ENCODE measurements at places on chromosomes 1 and 21.

GRCh38 chr1:37096523-37096922 is 62.2 kb upstream of the GRIK3 start:
- DNase-seq: no peak

DNA sequence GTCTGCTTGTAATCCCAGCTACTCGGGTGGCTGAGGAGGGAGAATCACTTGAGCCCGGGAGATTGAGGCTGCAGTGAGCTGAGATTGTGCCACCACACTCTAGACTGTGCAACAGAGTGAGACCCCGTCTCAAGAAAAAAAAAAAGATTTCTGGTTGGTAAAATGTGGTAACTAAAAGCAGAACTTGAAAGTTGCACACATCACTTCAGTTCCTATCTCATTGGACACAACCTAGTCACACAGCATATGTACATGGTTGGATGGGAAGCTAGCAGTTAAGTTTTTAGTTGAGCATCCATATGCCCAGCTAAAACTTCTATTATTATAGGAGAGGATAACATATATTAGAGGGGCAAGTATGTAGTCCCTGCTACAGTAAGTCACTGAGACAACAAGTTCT is 22.1 kb downstream of the BCAS2 start:
- no peak for DNase-seq

- DNase-seq: no peak
These were observed 16.8 kb upstream of the DLGAP3 start for GRCh38 chr1:34946211-34946610.

DNA sequence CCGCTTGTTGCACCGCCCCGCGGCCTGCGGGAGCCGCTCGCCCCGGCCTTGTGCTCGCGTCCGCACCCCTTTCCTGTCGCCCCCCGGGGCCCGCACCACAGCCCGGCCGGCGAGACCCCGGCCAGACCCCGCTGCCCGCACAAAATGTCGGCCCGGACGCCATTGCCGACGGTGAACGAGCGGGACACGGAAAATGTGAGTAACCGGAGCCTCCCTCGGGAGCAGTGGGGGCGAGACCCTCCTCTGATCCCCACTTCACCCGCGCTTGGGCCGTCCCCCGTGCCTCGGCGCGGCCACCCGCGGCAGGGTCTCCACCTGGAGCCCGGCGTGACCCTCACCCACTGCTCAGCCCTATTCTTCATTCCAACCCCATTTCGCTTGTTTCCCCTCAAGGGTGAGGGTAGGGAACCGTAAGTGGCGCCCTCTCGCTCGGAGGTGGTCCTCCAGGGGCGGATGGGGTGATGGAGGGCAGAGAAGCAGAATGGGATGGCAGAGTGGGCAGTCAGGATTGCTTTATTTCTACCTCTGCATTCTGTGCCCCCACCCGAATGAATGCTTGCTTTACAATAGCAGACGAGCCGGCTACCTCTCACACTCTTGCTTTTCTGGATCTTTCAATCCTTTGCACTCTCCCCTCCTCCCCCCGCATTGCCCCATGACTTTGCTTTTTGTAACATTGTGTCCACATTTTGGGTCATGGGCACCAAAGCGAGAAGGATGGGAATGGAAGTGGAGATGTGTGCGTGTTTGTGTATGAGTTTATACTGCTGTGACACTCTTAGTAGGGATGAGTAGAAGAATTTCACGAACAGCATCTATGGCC is 954 bp downstream of the MARK1 start:
- DNase-seq: no peak

DNA sequence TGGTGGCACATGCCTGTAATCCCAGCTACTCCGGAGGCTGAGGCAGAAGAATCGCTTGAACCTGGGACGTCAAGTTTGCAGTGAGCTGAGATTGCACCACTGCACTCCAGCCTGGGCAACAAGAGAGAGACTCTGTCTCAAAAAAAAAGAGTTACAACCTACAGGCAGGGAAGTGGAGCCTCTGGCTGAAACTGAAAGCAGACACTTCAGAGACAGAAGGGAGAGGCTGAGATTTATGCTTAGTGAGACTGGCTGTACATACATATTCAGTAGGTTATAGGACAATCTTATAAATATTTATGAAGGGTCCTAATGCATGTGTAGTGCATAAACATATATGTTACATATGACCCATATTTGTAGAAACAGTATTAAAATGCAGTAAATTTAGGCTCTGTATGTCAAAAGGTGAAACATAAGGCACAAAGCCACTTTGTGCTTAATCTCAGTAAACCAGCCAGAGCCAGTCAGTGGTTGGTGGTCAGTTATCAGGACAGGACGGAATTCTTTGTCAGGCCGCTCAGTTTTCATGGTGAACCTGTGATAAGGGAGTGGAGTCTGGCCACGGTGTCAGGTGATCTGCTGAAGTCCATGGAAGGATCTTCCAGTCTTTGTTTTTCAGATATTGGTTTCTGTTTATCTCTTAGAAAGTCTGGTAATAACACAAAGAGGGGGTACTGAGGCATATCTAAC is 13.7 kb downstream of the RHEX start:
- no peak for DNase-seq

GRCh38 chr1:158685085-158685484 is 1.4 kb downstream of the SPTA1 start:
- no peak for DNase-seq

DNA sequence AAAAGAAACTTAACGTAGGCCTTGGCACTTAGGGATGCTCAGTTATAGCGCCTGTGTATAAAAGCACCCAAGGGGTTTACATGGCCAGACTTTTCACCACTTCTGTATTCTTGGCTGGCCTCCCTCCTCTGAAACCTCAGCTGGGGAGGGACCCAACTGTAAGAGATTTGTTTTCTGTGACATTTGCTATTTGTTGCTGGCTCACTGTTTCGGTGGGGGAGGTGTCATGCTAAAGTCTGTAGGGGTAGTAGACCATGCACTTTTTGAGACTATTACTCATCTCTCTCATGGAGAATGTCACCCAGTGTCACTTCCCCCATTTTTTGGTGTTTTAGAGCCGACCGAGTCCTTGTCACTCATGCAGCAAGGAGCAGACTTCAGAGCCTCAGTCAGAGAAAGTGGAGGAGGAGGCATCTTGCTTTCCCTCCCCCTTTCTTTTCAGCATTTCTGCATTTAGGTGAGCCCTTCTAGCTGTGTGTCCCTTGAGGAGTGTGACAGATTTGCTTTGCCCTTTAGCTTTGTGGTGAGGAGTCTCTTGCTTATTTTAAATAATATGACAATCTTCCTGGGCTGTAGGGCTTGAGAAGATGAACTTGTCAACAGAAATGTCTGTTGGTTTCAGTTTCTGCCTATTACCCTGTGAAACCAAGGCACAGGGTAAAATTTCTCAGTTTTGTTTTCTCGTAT is 160.1 kb downstream of the FASLG start:
- no peak for DNase-seq

DNA sequence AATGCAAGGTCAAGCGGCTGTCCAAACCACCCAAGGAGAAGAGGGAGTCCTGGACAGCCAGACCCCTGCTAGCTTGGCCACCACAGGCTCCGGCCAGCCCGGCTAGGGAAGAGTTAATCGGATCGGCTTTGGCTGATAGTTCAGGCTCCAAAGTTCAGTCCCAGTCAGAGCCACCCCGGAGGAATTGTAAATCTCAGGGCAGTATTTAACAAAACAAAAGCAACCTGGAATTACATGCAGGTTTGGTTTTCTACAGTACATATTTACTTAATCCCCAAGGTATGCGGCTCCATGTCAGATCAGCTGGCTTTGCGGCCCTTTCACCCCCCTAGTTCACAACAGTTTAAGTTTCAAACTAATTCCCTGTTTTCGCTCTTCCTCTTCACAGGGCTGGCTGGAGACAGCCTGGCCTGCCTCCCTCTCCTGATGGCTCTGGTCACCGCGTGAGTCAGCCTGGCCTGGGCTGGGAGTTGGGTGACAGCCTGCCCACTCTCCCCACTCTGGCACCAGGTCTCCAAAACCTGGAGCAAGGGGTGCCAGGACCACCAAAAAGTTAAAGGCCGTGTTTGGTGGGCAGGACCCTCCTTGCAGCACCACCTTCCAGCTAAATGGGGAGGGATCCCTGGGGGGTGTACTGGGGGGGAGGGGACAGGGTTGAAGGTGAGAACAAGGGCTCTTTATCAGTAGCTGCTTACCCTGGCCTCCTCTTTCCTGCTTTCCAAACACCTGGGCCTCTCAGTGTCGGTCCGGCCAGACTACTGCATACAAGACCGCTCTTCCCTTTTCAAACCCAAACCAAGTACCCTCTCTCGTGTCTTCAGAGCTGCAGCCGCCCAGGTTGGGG is 1.9 kb downstream of the DHRS3 start:
- no peak for DNase-seq

- no peak for DNase-seq
These were observed 3.0 kb upstream of the TSPAN1 start for GRCh38 chr1:46171871-46172270.

GRCh38 chr1:188228623-188229022 is 1399.9 kb downstream of the PLA2G4A start:
- DNase-seq: no peak

- no peak for DNase-seq
These were observed 120.7 kb downstream of the CRB1 start for GRCh38 chr1:197388801-197389200.

- DNase-seq: no peak
These were observed 12.7 kb upstream of the S100A8 start for GRCh38 chr1:153403421-153404085.

DNA sequence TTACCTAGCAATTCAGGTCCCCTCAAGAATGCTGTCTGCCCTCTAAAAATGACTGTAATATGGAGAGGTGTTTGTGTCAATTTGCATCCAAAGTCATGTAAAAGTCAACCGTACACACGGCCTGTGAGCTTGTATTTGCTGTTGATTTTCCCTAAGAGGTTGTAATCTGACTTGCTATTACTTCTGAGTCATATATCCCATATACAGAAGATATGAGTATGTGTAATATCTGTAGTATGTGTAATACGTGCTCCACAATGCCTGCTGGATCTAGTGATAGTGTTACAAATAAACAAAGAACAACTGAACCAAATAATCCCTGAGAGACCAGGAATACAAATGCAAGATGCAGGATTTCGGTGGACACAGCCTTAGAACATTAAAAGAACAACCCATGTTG is 1.4 kb upstream of the KCNJ6 start:
- DNase-seq: no peak

- DNase-seq: no peak
These were observed 3.1 kb downstream of the LAMB3 start for GRCh38 chr1:209648931-209649776.

- DNase-seq: no peak
These were observed 37.3 kb downstream of the CAMK2N1 start for GRCh38 chr1:20448671-20449071.

DNA sequence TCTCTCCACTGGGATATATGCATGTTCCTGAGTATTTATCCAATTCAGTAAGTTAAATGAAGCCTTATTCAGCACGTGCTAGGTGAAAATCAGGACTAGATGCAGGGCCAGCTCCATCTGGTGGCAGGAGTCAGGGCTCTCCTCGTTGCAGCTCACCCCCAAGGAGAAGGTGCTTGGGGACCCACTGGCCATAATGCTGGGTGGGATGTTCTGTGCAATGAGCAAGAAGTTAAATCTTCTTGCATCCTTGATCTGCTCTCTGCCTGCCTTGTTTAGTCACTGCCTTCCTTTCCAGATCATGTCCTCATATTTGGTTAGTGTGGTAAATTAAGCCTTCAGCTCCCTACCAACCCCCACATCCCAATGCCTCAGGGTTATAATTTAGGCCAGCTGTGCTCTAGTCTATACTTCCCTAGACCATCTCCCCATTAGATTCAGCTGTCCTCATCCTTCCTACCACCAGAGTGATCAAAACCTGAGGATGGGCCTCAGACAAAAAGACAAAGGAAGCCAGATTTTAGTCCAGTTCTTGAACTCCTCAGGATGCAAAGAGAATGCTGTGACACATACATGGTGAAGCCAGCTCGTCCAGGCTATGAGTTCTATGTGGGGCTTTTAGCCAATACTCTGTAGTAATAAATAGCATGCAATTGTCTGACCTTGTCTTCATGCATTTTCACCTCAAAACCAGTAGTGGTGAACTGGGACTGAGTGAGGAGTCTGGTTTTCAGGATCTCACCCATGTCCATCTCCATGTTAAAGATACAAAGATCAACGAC is 55.9 kb downstream of the SEC16B start:
- DNase-seq: no peak

- no peak for DNase-seq
These were observed 245.0 kb upstream of the OLFM3 start for GRCh38 chr1:102241431-102242338.

- DNase-seq: no peak
These were observed 7.1 kb downstream of the MMACHC start for GRCh38 chr1:45507195-45507594.

- no peak for DNase-seq
These were observed 133.2 kb downstream of the GALNT2 start for GRCh38 chr1:230200276-230200675.

- no peak for DNase-seq
These were observed 29.4 kb downstream of the NENF start for GRCh38 chr1:212461916-212462660.

DNA sequence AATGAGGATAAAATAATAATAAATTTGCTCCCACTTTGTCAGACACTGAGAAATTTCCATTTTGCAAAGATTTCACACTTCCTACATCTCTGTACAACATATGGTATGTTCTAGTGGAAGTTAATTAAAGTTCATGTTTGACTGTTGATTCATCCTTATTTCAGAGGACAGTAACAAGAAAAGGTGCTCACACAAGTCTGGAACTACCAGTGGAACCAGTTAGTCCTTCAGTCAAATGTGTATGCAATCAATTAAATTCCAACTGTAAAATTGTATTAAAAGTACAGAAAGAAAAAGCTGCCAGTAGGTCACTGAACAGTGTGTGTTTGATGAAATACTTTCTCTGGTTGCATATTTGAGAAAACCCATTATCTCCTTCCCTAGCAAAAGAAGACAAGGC is 496.0 kb upstream of the PKN2 start:
- DNase-seq: no peak

- no peak for DNase-seq
These were observed 6.7 kb downstream of the UROD start for GRCh38 chr1:45018599-45019230.

DNA sequence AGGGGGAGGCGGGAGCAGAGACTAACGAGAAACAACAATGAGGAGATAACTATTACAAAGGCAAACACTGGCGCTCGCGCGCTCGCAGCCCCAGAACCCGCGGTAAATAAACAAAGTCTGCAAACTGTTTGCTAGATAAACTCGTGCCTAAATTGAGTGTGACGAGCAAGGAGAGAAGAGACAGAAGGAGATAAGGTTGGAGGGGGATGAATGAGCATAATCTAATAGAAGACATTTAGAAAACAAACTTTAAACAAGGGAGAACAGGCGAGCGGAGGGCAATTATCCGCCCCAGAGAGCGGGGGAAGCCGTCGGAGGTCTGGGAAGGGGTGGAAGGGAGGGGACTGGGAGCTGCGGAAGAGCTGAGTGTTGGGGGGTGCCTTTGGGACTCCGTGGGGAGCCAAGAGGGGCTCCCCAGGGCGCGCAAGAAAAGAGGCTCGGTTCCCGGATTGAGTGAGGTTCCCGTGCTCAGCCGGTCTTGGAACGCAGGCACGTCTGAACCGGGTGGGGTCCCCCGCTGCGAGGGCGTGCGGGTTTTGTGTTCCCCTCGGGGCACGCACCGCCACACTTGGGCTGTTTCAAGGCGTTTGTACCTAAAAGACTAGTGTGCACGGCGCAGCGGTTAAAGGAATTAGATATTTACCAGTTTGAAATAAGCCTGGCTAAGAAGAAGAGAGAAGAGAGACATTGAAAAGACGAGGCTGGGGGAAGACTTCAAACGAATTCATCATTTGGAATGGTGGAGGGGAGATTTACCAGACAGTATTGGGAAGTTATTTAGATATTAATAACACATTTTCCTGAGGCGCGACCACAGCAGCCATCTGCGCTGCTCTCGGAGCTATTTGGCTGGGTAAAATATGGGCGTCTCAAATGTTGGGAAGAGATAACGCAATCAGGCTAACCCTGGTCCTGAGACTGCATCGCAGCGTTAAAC is 10.6 kb downstream of the PAX7 start:
- no peak for DNase-seq

Measured in cortex of kidney (tissue), 1 donor.